ENCODE measurements at places on chromosomes 3 and 15. TPM values are rescaled to one million over a fixed set of nuclear protein-coding genes. Genes with fewer than 3 reads are reported as not detected.

DNA sequence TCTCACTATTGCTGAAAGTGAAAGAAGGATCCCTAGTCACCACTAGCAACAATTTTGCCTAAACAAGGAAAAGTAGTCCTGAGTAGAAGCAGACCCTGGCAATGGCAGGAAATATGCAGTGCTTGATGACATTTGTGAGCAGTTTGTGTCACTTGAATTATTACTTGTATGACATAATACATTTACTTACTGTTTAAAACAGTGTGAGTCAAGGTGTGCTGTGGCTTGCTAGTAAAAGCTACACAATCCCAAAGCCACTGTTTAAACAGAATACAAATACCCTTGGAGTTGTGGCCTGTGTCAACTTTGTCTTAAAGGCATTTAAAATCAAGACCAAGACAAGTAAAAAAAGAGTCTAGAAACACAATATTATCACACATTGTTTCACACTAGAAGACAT is 775.4 kb downstream of the ROBO1 start:
- no peak for DNase-seq

GRCh38 chr15:63070681-63071129 is 28.2 kb downstream of the TPM1 start:
- no peak for DNase-seq

GRCh38 chr15:100115066-100115710 is 226.6 kb downstream of the ADAMTS17 start:
- DNase-seq = no peak

GRCh38 chr3:159416856-159417255 is 571.8 kb upstream of the IL12A start:
- DNase-seq = no peak

- DNase-seq = no peak
Observed at GRCh38 chr3:183837894-183838293, 12.5 kb upstream of the MAP6D1 start.

PRSS50 gene
- total RNA-seq = not detected

ZNF654 gene
- 11.8 TPM for total RNA-seq

DLEC1 gene
- total RNA-seq = 0.42 TPM

LAMB2 gene
- total RNA-seq = 16.6 TPM

DNA sequence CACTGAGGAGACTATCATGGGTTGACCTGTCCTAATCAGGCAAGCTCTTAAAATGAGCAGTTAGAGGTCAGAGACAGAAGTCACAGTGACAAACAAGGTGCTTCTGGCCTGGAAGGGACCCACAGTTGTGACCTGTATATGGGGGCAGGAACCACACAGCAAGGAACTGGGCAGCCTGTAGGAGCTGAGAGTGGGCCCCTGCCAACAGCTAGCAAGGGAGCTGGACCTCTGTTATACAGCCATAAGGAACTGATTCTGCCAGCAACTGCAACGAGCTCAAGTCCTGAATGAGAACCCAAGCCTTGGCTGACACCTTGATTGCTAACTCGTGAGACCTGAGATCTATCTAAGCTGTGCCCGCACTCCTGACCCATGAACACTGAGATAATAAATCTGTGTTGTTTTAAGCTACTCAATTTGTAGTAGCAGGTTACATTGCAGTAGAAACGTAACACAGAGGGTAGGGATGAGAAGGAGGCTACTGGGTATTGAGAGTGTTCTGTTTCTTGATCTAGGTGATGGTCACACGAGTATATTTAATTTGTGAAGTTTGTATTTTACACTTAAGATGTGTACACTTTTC is 44.5 kb upstream of the MAGI1 start:
- no peak for DNase-seq

DNA sequence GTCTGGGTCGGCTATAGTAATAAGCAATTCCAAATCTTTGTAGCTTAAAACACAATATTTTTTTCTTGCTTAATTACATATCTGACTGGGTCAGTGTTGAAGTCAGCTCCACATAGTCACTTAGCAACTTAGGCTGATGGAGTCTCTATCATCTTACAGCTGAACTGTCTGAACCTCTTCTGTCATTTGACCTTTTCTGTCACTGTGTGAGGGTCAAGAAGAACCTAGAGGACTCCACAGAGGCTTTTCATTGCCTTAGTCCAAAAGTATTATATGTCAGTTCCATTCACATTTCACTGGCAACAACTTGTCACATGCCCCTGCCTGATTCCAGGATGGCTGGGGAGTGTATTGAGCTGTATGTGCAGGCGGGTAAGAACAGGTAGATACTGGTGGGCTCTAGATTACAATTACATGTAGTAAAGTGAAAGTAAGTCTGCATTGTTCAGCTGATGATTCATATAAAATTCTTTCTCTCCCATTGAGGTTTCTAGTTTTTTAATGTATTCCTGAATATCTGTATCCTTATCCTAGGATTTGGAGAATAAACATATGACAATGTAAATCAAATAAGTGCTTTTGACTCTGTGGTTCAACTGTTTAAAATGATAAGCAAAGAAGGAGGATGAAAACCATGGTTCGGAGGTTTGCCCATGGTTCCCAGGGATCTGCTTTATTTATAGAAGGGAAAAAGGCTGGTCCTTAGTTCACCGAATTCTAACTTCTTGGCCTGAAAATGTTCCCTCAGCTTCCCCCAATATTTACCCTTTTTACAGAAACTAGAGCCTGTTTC is 5.8 kb upstream of the ARPP21 start:
- no peak for DNase-seq

SAXO2 gene
- total RNA-seq = 0.20 TPM

Measured in glutamatergic neuron (in vitro differentiated cells).